NCI-H1092 (cell line): ENCODE measurements at places on chromosomes 4 and X.

- DNase-seq, result no peak
Measured at GRCh38 chr4:71187404-71188155, 151.2 kb upstream of the SLC4A4 start.

DNA sequence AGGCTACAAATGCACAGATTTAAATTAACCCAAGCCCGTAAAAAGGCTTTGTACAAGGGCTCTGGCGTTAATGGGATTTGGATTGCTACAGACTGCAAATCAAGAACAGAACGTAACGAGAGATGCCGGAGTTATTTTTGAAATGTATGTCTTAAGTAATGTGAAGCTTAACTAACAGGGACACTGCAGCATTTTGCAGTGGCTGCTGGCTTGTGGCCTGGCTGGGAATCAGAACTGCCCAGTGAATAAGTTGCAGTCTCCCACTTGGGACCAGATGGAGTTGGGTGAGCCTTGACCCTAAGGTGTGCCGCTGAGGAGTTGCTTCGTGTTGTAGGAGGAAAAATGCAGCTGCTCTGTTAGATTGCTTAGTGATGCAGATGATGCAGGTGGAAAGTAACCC is 318.4 kb downstream of the DHX15 start:
- no peak for DNase-seq

- DNase-seq, result no peak
Measured at GRCh38 chrX:55357236-55357635, 92.5 kb upstream of the PAGE3 start.

GRCh38 chrX:68018248-68019203 is 414.8 kb downstream of the OPHN1 start:
- DNase-seq, result peak; percentile 6

- DNase-seq, result no peak
Measured at GRCh38 chr4:41432881-41433280, 105.1 kb upstream of the LIMCH1 start.
